ENCODE measurements at places on chromosomes 3 and 15.

- no peak for DNase-seq
Measured at GRCh38 chr3:187686621-187687273, 15.6 kb downstream of the RTP2 start.

DNA sequence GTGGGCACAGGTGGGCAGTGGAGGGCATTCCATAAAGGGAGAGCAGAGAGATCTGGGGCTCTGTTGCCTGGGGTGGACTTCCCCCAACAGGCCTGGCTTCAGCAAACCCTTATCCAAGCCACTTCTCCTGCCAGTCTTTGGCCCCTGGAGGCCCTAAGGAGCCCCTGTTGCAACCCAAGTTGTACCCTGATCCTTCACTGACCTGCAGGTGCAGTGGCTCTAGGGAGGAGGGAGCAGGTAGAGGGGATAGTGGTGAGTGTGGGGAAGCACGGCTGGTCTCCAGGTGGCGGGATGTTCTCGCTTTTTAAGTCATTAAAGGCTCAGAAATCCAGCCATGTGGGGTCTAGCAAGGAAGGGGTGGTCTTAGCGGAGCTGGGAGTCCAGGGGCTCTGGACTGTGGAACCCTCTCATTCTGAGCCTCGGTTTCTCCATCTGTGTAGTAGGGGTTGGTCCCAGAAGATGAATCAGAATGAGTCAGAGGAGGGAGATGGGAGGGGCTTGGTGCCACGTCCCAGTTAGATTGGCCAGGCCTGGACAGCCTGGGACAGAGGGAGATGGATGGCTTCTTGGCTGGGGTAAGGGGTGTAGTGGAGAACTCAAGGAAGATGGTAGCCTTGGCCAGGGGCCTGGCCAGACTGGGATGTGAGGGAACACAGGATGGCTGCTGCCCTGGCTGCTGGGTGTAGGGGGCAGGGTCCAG lies 2.6 kb downstream of the ZBTB47 start:
- no peak for DNase-seq

DNA sequence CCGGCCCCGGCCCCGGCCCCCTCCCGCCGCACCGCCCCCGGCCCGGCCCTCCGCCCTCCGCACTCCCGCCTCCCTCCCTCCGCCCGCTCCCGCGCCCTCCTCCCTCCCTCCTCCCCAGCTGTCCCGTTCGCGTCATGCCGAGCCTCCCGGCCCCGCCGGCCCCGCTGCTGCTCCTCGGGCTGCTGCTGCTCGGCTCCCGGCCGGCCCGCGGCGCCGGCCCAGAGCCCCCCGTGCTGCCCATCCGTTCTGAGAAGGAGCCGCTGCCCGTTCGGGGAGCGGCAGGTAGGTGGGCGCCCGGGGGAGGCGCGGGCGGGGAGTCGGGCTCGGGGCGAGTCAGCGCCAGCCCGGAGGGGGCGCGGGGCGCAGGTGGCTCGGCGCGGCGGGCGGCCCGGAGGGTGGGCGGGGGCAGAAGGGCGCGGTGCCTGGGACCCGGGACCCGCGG lies 352 bp downstream of the CHRD start:
- peak; percentile 5 for DNase-seq

GRCh38 chr3:197810901-197811300 lies 19.8 kb downstream of the LRCH3 start:
- DNase-seq: no peak

GRCh38 chr3:180282386-180282785 lies 245.6 kb upstream of the PEX5L start:
- DNase-seq: no peak

GRCh38 chr3:20666091-20666490 lies 480.1 kb upstream of the SGO1 start:
- no peak for DNase-seq

GRCh38 chr3:52892290-52892624 lies 5.1 kb downstream of the STIMATE start:
- DNase-seq: no peak

DNA sequence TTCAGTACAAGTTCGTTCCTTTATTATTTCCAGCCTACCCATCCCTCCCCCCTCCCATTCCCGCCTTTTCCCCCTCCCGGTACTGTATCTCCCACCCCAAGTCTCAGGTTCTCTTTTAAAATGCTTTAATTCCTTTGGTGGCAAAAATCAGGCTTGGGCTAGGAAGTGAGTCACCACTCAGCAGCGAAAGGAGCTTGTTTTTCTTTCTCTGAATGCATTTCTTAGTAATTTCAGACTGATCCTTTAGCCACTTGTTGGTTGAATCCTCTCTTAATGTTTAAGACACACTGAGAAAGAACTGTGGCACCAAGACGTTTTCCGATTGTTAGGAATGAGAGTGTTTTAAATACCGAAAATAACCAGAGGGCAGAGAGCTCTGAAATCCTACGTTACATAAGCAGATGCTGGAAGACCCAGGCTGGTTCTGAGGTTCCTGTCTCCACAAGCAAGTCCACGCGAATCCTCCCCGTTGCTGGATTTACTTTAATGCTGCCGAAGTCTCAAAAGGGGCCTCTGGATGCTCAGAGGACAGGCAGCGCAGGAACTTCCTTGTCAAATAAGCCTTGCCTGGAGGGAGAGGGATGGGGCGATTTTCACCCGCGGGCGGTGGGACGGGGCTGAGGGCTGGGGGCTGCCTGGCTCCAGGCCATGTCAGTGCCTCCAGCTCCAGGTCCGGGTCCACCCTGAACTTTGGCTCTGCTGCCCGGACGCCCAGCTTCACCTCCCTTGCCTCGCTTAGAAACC lies 854 bp upstream of the COL8A1 start:
- no peak for DNase-seq

- DNase-seq: no peak
Measured at GRCh38 chr3:9861626-9862130, 17.9 kb upstream of the RPUSD3 start.

GRCh38 chr3:71879089-71879488 lies 94.1 kb upstream of the PROK2 start:
- DNase-seq: no peak

GRCh38 chr15:25759421-25759820 lies 103.7 kb downstream of the ATP10A start:
- no peak for DNase-seq

DNA sequence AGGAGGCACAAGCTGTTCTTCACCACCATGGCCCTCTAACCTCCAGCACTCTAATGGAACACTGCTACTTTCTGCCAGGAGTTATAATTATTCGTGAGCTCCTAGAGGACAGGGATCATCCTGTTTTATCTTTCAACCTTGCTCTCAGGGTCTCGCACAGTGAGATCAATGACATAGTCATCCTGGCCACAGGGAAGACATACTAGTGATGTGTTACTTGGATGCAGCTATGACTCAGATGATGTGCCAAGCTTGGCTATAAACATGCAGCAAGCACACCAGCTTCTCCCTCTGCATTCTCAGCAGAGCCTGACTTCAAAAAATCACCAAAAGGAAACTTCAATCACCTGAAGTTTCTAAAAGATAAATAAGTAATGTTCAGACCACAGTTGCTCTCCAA lies 203.8 kb upstream of the HES1 start:
- no peak for DNase-seq

GRCh38 chr3:14401692-14402303 lies 608 bp upstream of the SLC6A6 start:
- no peak for DNase-seq

GRCh38 chr15:85704720-85705429 lies 89.8 kb downstream of the KLHL25 start:
- no peak for DNase-seq

DNA sequence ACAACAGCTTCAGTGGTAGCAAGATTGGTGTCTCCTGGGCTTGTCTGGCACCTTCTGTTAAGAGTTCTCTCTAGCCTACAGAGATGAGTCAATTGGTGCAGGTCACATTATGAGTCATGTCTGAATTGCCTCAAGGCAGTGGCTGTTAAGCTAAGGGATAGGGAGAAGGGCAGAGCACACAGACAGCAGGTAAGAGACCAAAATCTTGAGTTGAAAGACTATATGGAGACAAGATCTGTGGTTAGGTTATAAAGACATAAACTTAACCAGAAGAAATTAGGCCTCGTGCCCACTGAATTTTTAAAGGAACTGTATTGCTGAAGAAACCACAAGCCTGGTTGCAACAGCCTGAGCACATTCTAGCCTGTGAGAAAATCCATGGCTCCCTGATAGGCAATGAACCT lies 19.2 kb upstream of the KPNA1 start:
- no peak for DNase-seq

DNA sequence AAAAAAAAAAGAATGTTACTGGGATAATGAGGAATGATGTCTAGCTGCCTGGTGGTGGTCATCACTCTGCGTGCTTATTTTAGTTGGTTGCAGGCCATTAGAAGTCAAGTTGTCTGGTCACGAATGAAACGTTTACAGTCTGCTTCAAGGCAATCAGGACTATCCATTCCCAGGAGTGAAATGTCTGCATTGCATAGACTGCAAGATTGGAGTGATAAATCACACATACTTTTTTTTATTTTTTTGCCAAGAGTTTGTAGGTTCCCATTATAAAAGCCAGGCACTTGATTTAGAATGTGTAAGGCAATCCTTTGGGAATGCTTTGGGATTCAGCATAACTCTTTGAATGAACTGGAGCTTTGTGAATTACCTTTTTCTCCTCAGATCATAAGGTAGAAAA lies 132.3 kb downstream of the STAC start:
- no peak for DNase-seq

GRCh38 chr3:128504533-128504915 lies 11.5 kb upstream of the GATA2 start:
- DNase-seq: no peak

DNA sequence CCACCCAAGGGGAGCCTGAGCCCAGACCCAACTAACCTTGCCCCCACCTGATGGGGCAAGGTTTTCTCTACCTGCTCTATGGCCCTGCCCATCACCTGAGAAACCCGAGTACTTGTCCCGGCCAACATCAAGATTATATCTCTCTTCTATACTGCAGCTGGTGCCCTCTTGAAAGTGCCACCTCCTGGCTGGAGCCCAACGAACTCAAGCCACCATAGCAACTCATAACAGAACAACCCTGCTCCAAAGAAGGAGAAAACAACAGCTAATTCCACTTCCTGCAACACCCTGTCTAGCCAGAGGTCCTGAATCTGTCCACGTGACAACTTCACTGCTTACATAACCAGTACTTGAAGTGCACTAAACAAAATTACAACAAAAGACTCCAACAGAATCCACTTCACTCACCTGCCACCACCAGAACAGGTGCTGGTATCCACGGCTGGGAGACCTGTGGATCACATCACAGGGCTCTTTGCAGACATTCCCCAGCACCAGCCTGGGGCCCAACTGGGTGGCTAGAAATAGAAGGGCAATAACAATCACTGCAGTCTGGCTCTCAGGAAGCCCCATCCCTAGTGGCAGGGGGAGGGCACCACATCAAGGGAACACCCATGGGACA lies 49.2 kb downstream of the PIERCE2 start:
- no peak for DNase-seq

- no peak for DNase-seq
Measured at GRCh38 chr3:148513096-148513543, 184.6 kb upstream of the AGTR1 start.

DNA sequence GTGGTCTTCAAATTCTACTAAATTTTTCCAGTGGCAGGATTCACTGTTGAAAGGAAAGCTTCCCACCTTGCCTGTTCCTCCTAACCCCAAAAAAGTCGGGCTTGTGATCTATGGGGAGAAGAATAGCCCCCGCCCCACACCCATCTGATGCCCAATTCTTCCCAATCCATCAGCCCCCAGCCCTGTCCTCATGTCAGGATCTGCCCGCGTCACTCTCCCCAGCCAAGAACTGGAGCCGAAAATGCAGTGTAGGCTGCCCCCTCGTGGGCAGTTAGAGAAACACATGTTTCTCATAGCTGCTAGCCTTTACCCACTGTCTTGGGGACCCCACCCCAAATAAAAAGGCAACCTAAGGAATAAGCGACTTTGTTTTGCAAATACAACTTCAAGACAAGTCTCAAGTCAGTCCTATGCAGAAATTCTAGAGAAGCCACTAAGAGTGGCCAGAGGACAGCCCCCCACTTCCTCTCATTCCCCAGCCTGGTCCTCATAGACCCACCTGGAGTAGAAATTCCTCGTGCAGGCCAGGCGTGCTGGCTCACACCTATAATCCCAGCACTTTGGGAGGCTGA lies 13.0 kb upstream of the CSK start:
- peak; percentile 61 for DNase-seq

- no peak for DNase-seq
Measured at GRCh38 chr15:68343579-68344225, 66.2 kb downstream of the FEM1B start.

DNA sequence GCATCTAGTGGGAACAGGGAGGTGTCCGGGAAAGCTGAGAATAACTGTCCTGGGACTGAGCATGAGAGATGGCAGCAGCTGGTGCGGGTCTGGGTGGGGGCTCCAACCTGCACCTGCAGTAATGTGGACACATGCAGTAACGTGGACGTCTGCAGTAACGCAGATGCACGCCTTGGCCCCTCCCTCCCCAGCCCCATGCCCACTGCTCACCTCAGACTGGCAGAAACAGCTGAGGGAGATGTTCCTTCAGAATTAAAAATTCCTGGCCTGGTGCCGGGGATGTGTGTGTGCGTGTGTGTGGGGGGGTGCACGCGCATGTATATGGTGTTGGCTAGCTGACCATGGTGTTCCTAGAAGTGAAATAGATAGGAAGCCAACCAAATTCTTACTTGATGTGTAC lies 86.7 kb upstream of the OXTR start:
- no peak for DNase-seq

- no peak for DNase-seq
Measured at GRCh38 chr3:163561151-163561550, 1517.1 kb downstream of the SI start.

DNA sequence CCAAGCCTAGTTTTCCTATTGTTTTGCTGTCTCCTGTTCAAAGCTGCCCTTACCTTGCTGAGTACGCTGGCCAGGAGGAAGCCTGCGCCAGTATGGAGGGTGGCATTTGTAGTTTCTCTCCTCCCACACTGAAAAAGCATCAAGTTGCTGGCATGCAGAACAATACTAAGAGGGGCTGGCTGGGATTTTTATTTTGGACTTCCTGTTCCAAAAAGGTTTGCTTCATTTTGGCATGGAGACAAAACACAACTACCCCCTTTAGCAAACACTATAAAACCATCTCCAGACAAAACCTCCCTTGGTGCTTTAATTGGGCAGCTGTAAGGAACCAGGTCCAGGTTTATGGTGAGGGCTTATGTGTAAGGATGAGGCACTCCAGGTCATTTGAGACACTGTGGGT lies 457.6 kb downstream of the PDCD6IP start:
- no peak for DNase-seq

DNA sequence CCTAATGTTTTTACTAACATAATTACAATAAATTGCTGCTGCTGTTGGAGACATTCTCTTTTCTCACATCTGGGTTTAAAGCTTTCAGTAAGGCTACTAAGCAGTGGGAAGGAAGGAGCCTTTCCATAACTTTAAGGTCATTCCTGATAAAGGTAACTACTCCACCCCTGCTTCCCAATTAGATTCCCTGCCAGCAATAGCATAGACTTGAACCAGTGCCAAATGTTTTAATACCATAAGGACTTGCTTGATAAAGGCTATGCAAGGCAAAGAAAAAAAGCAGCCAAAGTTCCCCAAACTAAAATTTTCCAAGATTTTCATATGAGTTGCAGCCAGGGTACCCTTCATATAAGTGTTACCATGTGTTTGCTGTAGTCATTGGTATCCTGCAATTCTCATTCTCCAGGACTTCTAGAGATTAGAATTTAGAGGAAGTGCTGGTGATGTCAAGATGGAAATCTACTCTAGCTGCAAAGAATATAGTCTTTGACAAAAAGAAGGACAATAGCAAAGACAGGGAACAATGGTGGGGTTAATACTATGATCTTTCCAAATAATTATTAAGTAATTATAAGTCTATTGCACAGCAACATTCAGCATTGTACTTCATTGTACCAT lies 106.1 kb downstream of the FILIP1L start:
- DNase-seq: no peak
